Natural killer cell treated with Interleukin-12 subunit alpha and Interleukin-12 subunit beta and Interleukin-15 and Interleukin-18, amount 100 ng/mL, for 72 hours (primary cell): ENCODE measurements at places on chromosomes 1 and 21.

DNA sequence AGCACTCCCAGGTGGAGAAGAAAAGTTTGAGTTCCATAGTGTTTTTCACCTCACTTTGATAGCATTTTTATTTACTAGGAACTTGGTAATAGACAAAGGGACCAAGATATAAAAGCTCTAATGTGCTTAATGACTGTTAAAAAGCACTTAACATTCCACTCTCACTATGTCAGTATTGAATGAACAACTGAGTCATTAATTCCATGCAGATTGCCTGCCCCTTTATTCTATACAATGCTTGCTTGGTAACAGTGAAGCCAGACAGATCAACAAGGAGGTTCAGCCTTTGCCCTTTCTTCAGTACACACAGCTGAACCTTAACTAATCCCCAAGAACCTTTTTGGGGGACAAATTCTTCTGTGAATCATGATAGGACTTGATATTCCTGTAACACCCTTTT is 425.5 kb downstream of the NUF2 start:
- no peak for DNase-seq
- no peak overlapping the region for H3K4me3 ChIP-seq
- H3K4me1 ChIP-seq, result no peaks in the 10 kb centered on the region
- peaks cover 10% of the 10 kb centered on the region for H3K36me3 ChIP-seq
- no peaks in the 10 kb centered on the region for H3K27me3 ChIP-seq
- H3K27ac ChIP-seq, result no peak overlapping the region

GRCh38 chr1:165387961-165388360 is 31.4 kb upstream of the LMX1A start:
- H3K36me3 ChIP-seq, result no peaks in the 10 kb centered on the region
- H3K27me3 ChIP-seq, result peaks cover 54% of the 10 kb centered on the region
- H3K4me3 ChIP-seq, result no peak overlapping the region
- DNase-seq, result no peak

- H3K4me1 ChIP-seq, result peaks cover 12% of the 10 kb centered on the region
- no peaks in the 10 kb centered on the region for H3K36me3 ChIP-seq
- H3K27me3 ChIP-seq, result no peaks in the 10 kb centered on the region
- H3K4me3 ChIP-seq, result peak overlapping the region; percentile 73
- DNase-seq, result no peak
Observed at GRCh38 chr1:212432272-212432660, 454 bp upstream of the NENF start.

DNA sequence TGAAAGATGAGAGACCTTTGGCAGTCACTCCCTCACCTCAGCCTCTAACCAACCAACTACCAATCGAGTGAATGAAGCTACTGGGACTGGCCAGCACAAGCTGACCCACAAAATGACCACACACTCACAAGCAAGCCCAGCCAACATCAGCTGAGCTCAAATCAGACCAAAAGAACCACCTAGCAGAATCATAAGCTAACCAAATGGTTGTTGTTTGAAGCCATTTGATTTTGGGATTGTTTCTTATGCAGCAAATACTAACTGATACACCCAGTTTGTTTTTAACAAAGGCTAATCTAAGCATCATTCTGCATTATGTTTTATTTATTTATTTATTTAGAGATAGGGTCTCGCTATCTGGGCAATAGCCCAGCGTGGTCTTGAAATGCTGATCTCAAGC is 310.4 kb downstream of the SETD4 start:
- no peak overlapping the region for H3K27ac ChIP-seq
- DNase-seq, result no peak
- H3K4me1 ChIP-seq, result no peaks in the 10 kb centered on the region
- peaks cover 60% of the 10 kb centered on the region for H3K27me3 ChIP-seq

DNA sequence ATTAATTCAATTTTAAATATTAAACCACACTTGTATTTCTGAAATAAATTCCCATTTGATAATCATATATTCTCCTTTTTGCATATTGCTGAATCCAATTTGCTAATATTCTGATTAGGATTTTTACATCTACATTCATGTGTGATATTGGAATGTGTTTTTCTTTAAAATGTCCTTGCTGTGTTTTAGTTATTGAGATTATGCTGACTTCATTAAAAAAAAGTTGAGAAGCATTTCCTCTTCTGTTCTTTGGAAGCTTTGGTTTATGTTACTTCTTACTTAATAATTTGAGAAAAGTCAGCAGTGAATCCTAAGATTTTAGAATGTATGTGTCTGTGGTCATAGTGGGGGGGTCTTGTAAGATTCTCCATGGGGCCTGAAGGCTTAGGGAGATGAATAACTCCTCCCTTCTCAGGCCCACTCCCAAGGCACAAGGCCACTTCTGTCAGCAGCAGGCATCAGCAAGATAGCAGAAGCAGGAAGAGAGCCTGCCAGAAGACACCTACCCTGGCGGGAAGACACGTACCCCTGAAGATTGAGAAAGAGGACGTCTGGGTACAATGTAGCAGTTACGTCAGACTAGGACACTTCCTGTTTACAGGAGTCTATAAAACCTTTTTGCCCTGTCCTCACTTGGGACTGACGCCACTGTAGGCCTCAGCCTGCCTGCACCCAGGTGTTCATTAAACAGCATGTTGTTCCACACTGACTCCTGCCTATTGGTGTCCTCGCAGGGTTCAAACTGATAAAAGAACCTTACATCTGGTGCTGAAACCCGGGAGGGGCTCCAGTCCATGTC is 56.9 kb downstream of the ODF2L start:
- peaks cover 6% of the 10 kb centered on the region for H3K27me3 ChIP-seq
- H3K27ac ChIP-seq, result peak overlapping the region; percentile 11
- DNase-seq, result no peak
- H3K4me3 ChIP-seq, result no peak overlapping the region

- H3K27me3 ChIP-seq, result peaks cover 2% of the 10 kb centered on the region
- no peak for DNase-seq
- H3K36me3 ChIP-seq, result no peaks in the 10 kb centered on the region
- H3K27ac ChIP-seq, result no peak overlapping the region
- H3K4me3 ChIP-seq, result no peak overlapping the region
- no peaks in the 10 kb centered on the region for H3K4me1 ChIP-seq
Observed at GRCh38 chr1:237005674-237006073, 1.4 kb upstream of the MT1HL1 start.

GRCh38 chr1:234608911-234609690 is 877 bp downstream of the IRF2BP2 start:
- peaks cover 42% of the 10 kb centered on the region for H3K36me3 ChIP-seq
- peaks cover 71% of the 10 kb centered on the region for H3K4me1 ChIP-seq
- peak overlapping the region; percentile 59 for H3K4me3 ChIP-seq
- H3K27me3 ChIP-seq, result no peaks in the 10 kb centered on the region
- no peak overlapping the region for H3K27ac ChIP-seq

GRCh38 chr21:46356494-46357334 is 32.8 kb downstream of the PCNT start:
- no peak overlapping the region for H3K27ac ChIP-seq
- no peaks in the 10 kb centered on the region for H3K27me3 ChIP-seq
- no peak for DNase-seq
- H3K4me3 ChIP-seq, result no peak overlapping the region

DNA sequence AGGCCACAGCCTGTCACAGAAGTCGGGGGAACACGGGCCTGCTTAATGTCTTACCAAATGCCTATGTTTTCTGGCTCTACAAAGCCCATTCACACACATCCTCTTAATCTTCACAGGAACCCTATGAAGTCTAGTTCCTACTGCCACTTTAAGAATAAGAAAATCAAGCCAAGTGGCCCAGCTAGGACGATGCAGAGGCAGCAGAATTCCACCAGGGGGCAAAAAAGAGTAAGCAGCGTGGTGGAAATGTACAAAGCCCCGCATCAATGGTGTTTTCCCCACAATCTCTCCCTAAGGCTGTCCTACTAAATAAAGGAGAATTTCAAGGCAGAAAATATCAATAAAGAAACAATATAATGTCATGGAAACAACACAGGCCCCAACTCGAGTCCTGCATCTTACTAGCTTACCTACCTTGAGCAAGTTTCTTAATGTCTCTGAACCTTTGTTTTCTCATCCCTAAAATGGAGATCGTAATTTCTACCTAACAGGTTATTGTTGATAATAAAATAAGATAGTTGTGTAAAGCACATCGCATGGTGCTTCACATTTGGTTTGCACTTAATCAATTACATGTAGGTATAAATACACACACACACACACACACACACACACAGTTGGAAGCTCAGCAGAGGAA is 21.4 kb downstream of the SEC16B start:
- H3K4me1 ChIP-seq, result peaks cover 5% of the 10 kb centered on the region
- no peak overlapping the region for H3K27ac ChIP-seq
- no peak for DNase-seq
- no peak overlapping the region for H3K4me3 ChIP-seq

- H3K27ac ChIP-seq, result no peak overlapping the region
- DNase-seq, result no peak
- H3K36me3 ChIP-seq, result no peaks in the 10 kb centered on the region
- no peak overlapping the region for H3K4me3 ChIP-seq
- no peaks in the 10 kb centered on the region for H3K4me1 ChIP-seq
Observed at GRCh38 chr1:181514298-181515290, 31.3 kb downstream of the CACNA1E start.

GRCh38 chr1:32754317-32755097 is 51.9 kb upstream of the SYNC start:
- no peaks in the 10 kb centered on the region for H3K36me3 ChIP-seq
- DNase-seq, result no peak
- H3K27me3 ChIP-seq, result peaks cover 14% of the 10 kb centered on the region
- no peak overlapping the region for H3K27ac ChIP-seq

DNA sequence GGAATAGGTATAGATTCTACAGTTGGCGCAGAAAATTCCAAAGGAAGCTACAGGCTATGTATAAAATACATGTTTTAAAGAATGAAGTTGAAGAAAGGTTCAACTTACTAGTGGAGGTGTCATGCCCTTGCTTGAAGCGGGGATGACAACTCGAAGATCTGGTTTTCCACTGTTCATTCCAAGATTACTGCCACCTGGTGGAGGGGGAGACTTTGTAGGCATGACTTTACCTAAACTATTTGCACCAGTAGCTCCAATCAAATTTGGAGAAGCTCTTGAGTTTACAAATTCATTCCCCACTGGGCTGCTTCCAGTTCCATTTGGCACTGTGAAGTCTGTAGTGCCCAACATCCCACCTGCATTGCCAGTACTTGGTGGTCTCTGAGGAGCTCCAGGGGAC is 81.7 kb downstream of the AXDND1 start:
- H3K4me3 ChIP-seq, result no peak overlapping the region
- H3K27me3 ChIP-seq, result peaks cover 6% of the 10 kb centered on the region
- H3K36me3 ChIP-seq, result no peaks in the 10 kb centered on the region
- H3K27ac ChIP-seq, result no peak overlapping the region
- H3K4me1 ChIP-seq, result no peaks in the 10 kb centered on the region

- no peaks in the 10 kb centered on the region for H3K4me1 ChIP-seq
- no peaks in the 10 kb centered on the region for H3K36me3 ChIP-seq
- peaks cover 3% of the 10 kb centered on the region for H3K27me3 ChIP-seq
- no peak overlapping the region for H3K4me3 ChIP-seq
- no peak for DNase-seq
- H3K27ac ChIP-seq, result no peak overlapping the region
Observed at GRCh38 chr1:50237056-50237455, 128.3 kb downstream of the ELAVL4 start.

DNA sequence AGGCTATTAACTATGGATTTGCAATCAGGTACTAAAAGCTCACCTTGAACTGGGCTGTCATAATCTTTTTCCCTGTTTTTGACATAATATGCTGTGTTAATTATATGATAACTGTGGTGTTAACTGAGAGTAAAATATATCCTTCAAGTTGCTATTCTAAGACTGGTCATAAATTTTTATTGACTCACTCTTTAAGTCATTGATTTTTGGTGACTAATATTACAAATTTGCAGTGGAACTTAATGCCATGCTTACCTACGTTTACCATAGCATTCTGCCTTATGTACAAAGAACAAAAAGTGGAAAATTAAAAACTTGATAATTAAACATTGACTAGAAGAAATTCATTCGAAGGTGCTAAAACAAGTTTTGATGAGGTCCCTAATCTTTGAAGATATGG is 872.4 kb downstream of the BRINP3 start:
- no peak overlapping the region for H3K4me3 ChIP-seq
- no peaks in the 10 kb centered on the region for H3K36me3 ChIP-seq
- H3K27ac ChIP-seq, result no peak overlapping the region
- DNase-seq, result no peak

- no peaks in the 10 kb centered on the region for H3K4me1 ChIP-seq
- H3K27me3 ChIP-seq, result peaks cover 19% of the 10 kb centered on the region
- no peaks in the 10 kb centered on the region for H3K36me3 ChIP-seq
- DNase-seq, result no peak
- no peak overlapping the region for H3K27ac ChIP-seq
- no peak overlapping the region for H3K4me3 ChIP-seq
Observed at GRCh38 chr1:67752306-67752705, 67.3 kb downstream of the GADD45A start.

GRCh38 chr1:61202854-61203598 is 120.7 kb downstream of the NFIA start:
- H3K4me1 ChIP-seq, result no peaks in the 10 kb centered on the region
- H3K27me3 ChIP-seq, result peaks cover 23% of the 10 kb centered on the region
- DNase-seq, result no peak
- no peak overlapping the region for H3K27ac ChIP-seq
- no peak overlapping the region for H3K4me3 ChIP-seq
- no peaks in the 10 kb centered on the region for H3K36me3 ChIP-seq

- H3K36me3 ChIP-seq, result no peaks in the 10 kb centered on the region
- H3K4me3 ChIP-seq, result no peak overlapping the region
- no peaks in the 10 kb centered on the region for H3K4me1 ChIP-seq
- no peak overlapping the region for H3K27ac ChIP-seq
- no peak for DNase-seq
- peaks cover 14% of the 10 kb centered on the region for H3K27me3 ChIP-seq
Observed at GRCh38 chr1:22916471-22916820, 56.2 kb downstream of the LACTBL1 start.

GRCh38 chr1:178238722-178239510 is 145.0 kb downstream of the RASAL2 start:
- H3K36me3 ChIP-seq, result no peaks in the 10 kb centered on the region
- no peak overlapping the region for H3K27ac ChIP-seq
- H3K27me3 ChIP-seq, result no peaks in the 10 kb centered on the region
- no peak for DNase-seq
- no peaks in the 10 kb centered on the region for H3K4me1 ChIP-seq

- H3K27me3 ChIP-seq, result no peaks in the 10 kb centered on the region
- H3K36me3 ChIP-seq, result no peaks in the 10 kb centered on the region
- DNase-seq, result no peak
- no peak overlapping the region for H3K27ac ChIP-seq
- no peak overlapping the region for H3K4me3 ChIP-seq
- peaks cover 29% of the 10 kb centered on the region for H3K4me1 ChIP-seq
Observed at GRCh38 chr1:33338048-33338439, 17.1 kb upstream of the A3GALT2 start.
